ENCODE measurements at places on chromosomes 7 and 10.

- no peak for DNase-seq
Measured at GRCh38 chr7:35839860-35840854, 39.3 kb downstream of the SEPTIN7 start.

- no peak for DNase-seq
Measured at GRCh38 chr10:8238986-8239385, 184.5 kb downstream of the GATA3 start.

DNA sequence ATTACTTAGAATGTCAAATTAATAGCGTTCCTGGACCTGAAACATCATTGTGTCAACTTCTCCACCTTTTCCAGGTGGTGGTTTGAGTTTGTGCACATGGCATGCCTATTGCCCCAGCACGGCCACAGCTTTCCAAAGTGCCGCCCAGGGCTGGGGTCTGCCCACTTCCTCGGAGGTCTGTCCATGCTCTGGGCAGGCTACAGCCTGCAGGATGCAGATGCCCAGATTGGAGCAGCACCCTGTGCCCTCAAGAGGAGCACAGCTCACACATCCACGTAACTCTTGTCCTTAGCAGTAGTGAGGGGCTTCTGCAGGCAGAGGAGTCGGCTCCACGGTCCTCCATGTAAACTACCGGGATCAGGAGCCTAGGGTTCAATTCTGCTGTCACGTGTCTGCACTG is 238.6 kb downstream of the EBF3 start:
- no peak for DNase-seq

DNA sequence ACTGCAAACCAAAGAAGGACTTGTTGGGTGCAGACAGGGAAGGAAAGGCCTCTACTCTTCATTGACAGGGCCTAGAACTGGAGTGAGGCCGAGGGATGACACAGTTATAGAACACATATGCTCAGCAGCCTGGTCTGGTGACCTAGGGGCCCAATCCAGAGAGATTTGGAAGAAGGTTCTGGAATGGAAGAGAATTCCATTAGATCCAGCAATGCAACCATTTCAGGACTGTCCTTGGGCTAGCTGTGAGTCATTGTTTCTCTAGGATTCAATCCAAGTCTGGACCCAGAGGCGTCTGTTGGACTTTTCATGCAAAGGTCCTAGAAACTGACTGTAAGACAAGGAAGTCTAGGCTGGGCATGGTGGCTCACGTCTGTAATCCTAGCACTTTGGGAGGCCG is 59.2 kb downstream of the WIPF3 start:
- no peak for DNase-seq

DNA sequence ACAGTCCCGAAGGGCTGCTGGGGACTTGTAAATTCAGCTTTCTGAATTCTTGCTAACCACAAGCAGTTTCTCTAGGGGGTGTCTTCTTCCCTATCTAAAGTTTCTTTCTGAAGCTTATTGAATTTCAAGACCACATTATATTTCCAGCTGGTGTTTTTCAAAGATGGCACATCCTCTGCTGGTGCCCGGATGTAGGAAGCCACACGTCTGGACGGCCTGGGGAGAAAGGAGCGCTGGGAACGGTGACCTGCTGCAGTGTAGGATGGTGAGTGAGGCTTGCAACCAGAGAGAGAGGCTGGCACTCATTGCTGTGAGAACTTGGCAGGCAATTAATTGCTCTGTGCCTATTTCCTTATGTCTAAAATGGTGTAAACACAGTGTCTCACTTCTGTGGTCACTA is 776.4 kb downstream of the TYW1 start:
- DNase-seq, result no peak

DNA sequence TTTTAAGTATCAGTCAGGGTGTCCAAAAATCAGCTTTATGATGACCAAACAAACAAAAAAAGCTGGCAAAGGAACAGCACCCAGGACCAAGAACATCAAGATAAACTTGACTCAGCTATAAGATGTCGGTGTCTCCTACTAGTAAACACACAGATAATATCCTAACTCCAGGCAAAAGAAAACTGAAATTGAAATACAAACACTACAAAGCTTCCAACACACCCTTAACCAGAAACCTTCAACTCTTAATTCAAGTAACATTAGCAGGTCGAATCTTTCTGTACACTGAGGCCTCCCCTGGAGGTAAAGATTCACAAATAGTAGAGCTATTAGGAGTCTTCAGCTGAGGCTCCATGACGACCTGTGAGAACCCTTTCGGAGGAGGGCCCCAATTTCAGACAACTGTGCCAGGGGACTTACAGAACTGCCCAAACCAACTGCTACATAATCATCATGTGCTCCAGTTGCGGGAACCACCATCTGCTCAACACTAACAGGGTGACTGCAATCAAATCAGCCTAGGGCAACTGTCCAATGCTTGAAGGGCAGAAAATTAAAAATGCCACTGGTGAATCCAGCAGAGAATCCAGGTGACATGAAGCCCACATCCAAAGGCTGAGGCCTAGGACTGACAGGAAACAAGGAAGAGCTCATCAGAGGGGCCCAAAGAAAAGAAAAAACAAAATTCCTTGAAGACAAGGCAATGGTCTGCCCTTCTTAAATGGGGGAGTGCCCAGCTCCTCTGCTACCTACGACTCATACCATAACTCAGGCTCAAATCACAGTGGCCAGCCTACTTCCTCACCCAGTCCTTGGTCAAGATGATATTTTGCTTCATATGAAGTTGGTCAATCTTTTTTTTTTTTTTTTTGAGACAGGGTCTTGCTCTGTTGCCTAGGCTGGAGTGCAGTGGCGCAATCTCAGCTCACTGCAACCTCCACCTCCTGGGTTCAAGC is 20.0 kb downstream of the XPNPEP1 start:
- no peak for DNase-seq

DNA sequence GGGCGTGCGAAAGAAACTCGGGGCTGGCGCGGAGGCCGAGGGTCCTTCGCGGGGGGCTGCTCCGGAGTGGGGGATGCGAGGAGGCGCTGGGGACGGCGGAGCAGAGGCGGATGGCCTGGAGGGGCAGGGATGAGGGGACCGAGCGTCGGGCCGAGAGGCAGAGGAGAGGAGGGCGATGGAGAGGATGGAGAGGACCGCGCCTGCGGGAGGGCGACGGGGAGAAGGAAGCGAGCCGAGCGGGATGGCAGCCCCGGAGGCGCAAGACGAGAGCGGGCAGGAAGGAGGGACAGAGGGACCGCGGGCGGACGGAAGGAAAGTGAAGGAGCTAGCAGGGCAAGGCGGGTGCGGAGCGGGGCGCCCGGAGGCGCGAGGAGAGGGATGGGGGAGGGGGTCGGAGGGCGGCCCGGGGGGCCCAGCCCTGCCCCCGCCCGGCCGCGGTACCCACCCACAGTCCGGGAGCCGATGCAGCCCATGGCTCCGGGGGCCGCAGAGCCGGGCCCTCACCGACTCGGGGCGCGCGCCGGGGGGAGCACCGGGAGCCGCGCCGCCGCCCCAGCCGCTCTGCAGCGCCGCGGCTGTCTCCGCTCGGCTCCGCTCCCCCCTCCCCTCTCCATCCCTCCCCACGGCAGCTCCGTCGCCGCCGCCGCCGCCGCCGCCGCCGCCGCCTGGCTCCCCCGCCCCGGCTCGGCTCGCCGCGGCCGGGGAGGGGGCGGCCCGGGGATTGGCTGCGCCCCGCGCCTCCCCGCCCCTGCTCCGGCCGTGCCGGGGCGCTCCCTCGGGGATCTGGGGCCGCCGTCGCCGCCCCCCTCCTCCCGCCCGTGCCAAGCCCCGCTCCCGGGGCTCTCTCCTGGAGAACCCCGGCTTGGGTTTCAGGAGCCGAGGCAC is at the start of gene FAM131B:
FAM131B (minus strand) TSS at position 583 of the 885 bp plus-strand sequence; CDS start at position 473, 110 bp downstream.
- DNase-seq, result no peak

DNA sequence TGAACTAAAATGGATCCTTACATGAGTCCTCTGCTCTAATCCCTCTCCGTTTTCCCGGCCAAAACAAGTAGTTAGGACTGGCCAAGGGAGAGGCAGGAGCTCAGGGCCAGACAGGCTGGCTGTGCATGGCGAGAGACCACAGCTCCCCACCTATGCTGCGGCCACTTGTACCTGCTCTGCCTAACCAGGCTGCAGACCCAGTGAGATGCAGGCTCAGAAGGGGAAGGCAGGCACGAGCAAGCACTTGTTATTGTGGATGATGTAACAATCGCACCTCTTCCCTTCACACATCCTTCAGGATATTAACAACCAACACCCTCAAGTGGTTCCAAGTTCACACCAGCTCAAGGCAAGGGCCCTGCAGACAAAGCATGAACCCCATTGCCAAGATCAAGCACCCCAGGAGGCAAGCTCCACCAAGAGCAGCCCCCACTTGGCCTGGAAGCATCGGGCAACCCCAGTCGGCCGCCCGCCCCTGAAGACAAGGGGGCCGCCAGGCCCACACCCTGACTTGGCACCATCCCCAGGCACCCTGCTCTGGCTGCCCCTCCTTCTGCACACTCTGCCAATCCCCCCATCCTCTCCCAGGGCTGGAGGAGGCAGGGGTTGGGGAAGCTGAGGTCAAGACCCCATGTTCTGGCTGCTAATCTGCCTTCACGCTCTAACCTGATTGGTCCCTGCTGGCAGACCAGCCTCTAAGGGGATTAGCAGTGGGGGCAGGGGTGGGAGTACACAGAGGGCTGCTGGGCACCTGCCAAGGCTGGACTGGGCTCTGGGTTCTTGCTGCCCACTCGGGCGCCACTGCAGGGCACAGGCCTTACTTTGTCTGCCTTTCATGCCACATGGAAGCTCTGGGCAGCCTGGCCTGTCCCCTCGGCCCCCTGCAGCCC is 111.3 kb downstream of the SLIT1 start:
- no peak for DNase-seq

DNA sequence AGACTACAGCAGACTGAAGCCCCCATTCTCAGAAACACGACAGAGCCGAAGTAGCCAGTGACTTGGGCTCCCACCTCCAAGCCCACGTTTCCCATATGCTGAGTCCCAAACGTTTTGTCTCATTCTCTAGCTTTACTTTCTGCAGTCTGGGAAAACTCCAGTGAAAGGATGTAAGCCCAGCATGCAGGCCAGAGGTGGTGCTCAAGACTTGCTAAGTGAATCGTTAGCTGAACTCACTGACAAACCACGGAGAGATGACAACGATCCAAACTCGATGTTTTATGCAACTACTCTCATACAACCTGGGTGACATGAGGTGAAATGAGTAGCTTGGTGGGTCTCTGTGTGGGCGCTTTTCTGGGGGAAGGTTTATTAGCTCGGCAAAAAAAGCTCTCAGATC is 731.8 kb downstream of the SUGCT start:
- DNase-seq, result no peak

DNA sequence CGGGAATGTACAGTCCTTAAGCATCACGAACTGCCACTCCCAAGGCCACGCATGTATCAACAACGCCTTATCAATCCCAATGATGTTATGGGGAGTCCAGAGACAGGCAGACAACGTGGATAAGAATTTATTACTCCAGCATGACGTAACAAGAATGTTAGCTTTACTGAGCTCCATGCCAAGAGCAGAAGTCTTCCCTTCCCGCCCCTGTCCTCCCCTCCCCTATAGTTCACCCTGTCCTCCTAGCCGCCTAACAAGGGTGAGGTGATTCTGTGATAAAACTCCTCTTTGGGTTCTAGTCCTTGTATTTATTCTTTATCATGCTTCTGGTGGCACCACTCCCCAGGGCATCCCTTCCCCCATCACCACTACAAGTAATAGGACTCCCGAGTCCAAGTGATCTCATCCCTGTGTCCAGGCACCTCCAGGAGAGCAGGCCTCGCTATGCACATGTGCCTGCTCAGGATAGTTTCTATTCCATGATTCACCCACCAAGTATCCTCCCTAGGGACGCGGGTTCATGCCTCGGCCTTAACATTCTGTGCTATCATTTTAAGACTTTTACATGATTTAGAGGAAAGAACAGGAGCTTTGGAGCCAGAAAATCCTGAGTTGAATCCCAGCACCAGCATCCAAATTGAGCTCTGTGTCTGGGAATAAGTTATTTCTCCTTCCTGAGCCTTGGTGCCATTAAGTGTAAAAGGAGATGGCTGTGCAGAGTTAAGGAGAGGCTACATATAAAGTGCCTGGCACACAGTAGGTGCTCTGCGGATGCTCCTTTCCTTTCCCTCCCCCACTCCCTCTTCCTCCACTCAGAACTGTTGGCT is 15.4 kb downstream of the GSDME start:
- no peak for DNase-seq

- no peak for DNase-seq
Measured at GRCh38 chr10:16968416-16969041, 151.3 kb upstream of the RSU1 start.

DNA sequence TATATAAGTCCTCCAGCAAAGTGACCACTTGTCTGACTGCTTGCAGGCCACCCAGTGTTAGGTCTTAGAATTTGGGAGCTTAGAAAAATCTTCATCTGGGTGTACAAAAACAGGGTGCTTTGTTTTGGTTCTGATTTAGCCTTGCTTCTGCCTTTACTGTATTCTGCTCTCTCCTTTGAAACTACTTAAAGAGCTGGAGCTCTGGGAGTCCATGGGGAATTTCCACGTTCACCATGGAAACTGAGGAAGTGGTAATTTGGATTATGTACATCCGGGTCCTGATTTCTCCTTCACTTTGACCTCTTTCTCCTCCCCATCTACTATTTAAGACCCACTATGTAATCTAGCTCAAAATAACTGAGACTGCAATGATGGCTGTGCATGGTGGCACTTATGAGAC is 103.0 kb downstream of the JAZF1 start:
- no peak for DNase-seq
